ENCODE measurements at places on chromosomes 7 and 10. TPM values are rescaled to one million over a fixed set of nuclear protein-coding genes. Genes with fewer than 3 reads are reported as not detected.

The PCGF5 gene
- polyA plus RNA-seq: 27.4 TPM

The ANKRD22 gene
- 0.37 TPM for polyA plus RNA-seq

The HKDC1 gene
- polyA plus RNA-seq: 16.7 TPM

The SLC13A1 gene
- 27.9 TPM for polyA plus RNA-seq

DNA sequence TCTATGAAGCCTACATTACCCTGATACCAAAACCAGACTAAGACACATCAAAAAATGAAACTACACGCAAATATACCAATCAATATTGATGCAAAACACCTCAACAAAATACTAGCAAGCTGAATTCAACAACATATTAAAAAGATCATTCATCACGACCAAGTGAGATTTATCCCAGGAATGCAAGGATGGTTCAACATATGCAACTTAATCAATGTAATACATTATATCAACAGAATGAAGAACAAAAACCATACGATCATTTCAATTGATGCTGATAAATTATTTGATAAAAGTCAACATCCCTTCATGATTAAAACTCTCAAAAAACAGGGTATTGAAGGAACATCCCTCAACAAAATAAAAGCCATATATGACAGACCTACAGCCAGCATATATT is 5.7 kb downstream of the CLEC5A start:
- no peak for DNase-seq

DNA sequence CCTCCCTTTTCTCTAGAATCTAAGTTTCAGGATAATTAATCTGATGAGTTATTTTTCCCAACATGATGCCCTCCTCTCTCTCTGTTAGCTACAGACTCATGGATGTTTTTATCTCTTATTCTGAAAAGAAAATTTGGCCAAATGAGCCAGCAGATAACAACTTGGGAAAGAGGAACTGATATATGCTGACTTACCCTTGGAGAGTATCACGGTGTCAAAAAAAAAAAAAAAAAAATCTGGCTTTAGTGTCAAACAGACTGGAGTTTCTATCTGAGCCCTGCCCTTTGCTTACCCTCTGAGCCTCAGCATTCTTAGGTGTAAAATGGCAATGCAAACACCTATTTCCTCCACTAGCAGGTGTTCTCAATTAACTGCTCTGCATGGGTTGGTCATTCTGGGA is 190.4 kb downstream of the AHR start:
- no peak for DNase-seq

- DNase-seq: no peak
Measured at GRCh38 chr7:90411510-90411909, 8.2 kb downstream of the CLDN12 start.

- DNase-seq: no peak
Measured at GRCh38 chr10:123398756-123399155, 244.6 kb downstream of the BUB3 start.

The TMEM72 gene
- 62.7 TPM for polyA plus RNA-seq

The SPAM1 gene
- polyA plus RNA-seq: not detected

- DNase-seq: no peak
Measured at GRCh38 chr10:23281044-23281433, 63.6 kb downstream of the C10orf67 start.

GRCh38 chr7:131189488-131189887 is 138.2 kb upstream of the MKLN1 start:
- no peak for DNase-seq

The MRLN gene
- polyA plus RNA-seq: 0.94 TPM

The FAM25C gene
- polyA plus RNA-seq: not detected

DNA sequence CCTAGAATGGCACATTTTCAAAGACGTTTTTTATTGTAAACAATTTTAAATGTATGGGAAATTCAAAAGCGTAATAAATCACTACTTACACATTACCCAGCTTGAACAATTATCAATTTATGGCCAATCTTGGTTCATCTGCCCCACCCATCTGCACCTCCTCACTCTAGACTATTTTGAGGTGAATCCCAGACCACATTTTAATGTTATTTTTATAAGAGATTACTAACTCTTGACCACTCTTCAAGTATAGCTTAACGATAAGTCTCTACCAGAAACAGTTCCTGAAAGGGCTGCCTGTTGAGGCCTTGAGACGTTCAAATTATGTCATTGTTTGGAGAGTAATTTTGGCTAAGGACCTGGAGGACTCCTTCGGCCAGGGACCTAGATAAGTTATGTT is 33.2 kb downstream of the ECHDC3 start:
- no peak for DNase-seq

DNA sequence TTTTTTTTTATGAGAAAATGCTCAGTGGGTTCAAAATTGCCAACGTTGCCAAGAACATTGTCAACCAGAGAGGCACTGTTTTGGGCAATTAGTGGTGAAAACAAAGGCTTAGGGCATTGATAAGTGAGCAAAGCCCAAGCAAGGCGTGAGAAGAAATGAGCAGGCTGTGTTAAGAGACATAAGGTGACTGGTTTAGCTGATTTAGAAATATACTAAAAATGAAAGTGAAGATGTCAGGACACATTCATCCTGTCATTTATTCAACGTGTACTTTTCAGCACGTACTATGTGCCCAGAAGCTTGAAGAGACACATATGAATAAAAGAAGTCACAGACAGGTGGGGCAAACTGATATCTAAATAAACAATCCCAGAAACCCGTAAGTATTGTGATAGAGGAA is 31.8 kb downstream of the AOAH start:
- DNase-seq: no peak
